SK-N-SH (cell line): ENCODE measurements at places on chromosomes 7 and 10. TPM values are rescaled to one million over a fixed set of nuclear protein-coding genes. Genes with fewer than 3 reads are reported as not detected.

Gene IGFBP1
- not detected in 2 replicates for polyA plus RNA-seq

Gene RAB19
- polyA plus RNA-seq: not detected in 2 replicates

Gene ATOH7
- polyA plus RNA-seq: 0.08 and 0.12 TPM in 2 replicates

Gene MSMB
- not detected in 2 replicates for polyA plus RNA-seq

Gene STAM
- polyA plus RNA-seq: 19.1 and 23.9 TPM in 2 replicates

Gene C10orf67
- polyA plus RNA-seq: 0.97 and 1.1 TPM in 2 replicates

Gene TMUB1
- polyA plus RNA-seq: 37.8 and 60.6 TPM in 2 replicates

Gene FOXI2
- not detected in 2 replicates for polyA plus RNA-seq

- no peaks in the 10 kb centered on the region for H3K27me3 ChIP-seq
- no peak overlapping the region for H3K27ac ChIP-seq
- no peak for DNase-seq
- H3K4me1 ChIP-seq: peaks cover 14% of the 10 kb centered on the region; the same call in 1 of the 2 replicates
- no peak overlapping the region for H3K4me3 ChIP-seq
- H3K36me3 ChIP-seq: no peaks in the 10 kb centered on the region; the same call in 1 of the 2 replicates
Observed at GRCh38 chr7:66735154-66735553, 5.4 kb upstream of the RABGEF1 start.

GRCh38 chr10:62096256-62096933, 172.2 kb downstream of the RTKN2 start:
- H3K27me3 ChIP-seq: no peaks in the 10 kb centered on the region
- no peaks in the 10 kb centered on the region; the same call in 1 of the 2 replicates for H3K4me1 ChIP-seq
- no peak for DNase-seq
- H3K4me3 ChIP-seq: no peak overlapping the region
- no peak overlapping the region for H3K27ac ChIP-seq

- H3K4me3 ChIP-seq: no peak overlapping the region
- H3K4me1 ChIP-seq: no peaks in the 10 kb centered on the region
- no peak overlapping the region for H3K27ac ChIP-seq
- no peaks in the 10 kb centered on the region for H3K27me3 ChIP-seq
- DNase-seq: no peak
Observed at GRCh38 chr7:140723006-140723405, 26.5 kb downstream of the NDUFB2 start.

GRCh38 chr10:96690755-96691730, 29.3 kb downstream of the PIK3AP1 start:
- no peaks in the 10 kb centered on the region for H3K36me3 ChIP-seq
- no peaks in the 10 kb centered on the region for H3K27me3 ChIP-seq
- no peak overlapping the region for H3K4me3 ChIP-seq
- H3K27ac ChIP-seq: no peak overlapping the region
- H3K4me1 ChIP-seq: no peaks in the 10 kb centered on the region

GRCh38 chr7:42236976-42237810, at the start of gene GLI3:
TSS of gene GLI3 (minus strand) at chr7:42237209. CDS start at chr7:42223253, 13,956 bp downstream.
- peak within 1 kb of the TSS; percentile 77 for H3K4me3 ChIP-seq
- peaks cover 4% of the 10 kb centered on the region; the same call in 1 of the 2 replicates for H3K4me1 ChIP-seq
- H3K36me3 ChIP-seq: no peaks in the 10 kb centered on the region
- peak; percentile 54 for DNase-seq
- peaks cover 87% of the 10 kb centered on the region for H3K27me3 ChIP-seq

DNA sequence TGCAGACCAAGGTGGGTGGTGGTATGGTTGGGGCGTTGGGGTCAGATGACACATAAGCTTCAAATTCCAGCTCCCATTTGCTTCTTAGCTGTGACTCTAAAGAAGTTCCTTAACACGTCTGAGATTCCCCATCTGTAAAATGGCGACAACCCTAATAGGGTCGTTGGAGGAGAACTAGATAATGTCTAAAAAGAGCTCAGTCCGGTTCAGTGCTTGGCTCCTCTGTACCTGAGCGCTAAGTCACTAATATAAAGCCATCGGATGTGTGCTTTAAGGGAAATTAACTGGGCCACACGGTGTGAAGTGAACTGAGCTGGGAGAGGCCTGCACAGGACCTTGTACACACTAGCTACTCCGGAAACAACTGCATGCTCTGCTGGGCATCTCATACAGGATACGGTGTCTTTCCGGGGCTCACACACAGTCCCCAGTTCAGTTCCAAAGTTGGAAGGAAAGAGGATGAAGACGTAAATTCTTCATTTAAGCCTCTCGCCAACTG, 476 bp upstream of the ZFYVE27 start:
- H3K27ac ChIP-seq: peak overlapping the region; percentile 61
- DNase-seq: no peak
- no peaks in the 10 kb centered on the region for H3K27me3 ChIP-seq

- no peaks in the 10 kb centered on the region for H3K36me3 ChIP-seq
- H3K27me3 ChIP-seq: no peaks in the 10 kb centered on the region
- H3K4me3 ChIP-seq: no peak overlapping the region
- DNase-seq: peak; percentile 23
Observed at GRCh38 chr10:115942101-115942500, 330.9 kb downstream of the GFRA1 start.

- H3K27me3 ChIP-seq: no peaks in the 10 kb centered on the region
- H3K4me1 ChIP-seq: peaks cover 24% of the 10 kb centered on the region
- DNase-seq: no peak
- no peak overlapping the region for H3K27ac ChIP-seq
- H3K36me3 ChIP-seq: no peaks in the 10 kb centered on the region
- no peak overlapping the region for H3K4me3 ChIP-seq
Observed at GRCh38 chr7:28065308-28065707, 115.3 kb downstream of the JAZF1 start.

DNA sequence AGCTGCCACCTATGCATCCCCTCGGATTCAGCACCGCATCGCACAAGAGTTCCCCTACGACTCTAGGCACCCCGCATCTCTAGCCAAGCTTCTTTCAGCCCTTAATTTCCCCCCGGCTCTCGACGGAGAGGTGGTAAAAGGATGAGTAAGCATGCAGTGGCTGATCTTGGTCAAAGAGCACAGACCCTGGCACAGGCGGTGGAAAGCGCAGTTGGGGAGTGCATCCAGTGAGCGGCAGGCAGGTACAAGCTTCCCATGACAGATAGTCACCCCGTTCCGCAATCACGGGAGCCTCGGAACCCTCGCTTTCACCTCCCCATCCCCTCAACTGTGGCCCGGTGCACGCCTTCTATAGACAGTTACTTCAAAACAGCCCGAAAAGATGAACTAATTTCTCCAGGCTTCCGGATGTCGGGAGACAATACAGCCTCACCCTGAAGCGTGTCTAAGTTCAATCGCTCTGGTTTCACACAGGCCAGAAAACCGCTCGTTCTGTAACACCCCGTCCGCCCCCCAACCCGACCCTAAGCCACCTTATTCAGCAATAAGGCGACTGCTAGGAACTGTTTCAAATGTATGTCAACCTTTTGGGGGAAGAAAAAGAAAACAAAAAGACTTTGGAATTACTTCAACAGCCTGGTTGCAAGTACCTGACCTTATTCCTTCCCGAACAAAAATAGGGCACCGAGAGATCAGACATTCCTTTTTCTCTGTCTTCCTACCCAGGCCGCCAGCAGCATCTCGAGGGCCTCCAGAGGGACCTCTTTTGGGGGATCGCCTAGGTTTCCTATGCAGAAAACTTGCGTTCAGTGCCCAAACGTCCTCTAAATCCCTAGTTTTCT, 1.4 kb downstream of the RHEB start:
- no peaks in the 10 kb centered on the region for H3K27me3 ChIP-seq
- peaks cover 6% of the 10 kb centered on the region; the same call in 1 of the 2 replicates for H3K4me1 ChIP-seq
- peak overlapping the region; percentile 84 for H3K27ac ChIP-seq
- H3K36me3 ChIP-seq: no peaks in the 10 kb centered on the region
- DNase-seq: peak; percentile 50
- peak overlapping the region; percentile 77 for H3K4me3 ChIP-seq

DNA sequence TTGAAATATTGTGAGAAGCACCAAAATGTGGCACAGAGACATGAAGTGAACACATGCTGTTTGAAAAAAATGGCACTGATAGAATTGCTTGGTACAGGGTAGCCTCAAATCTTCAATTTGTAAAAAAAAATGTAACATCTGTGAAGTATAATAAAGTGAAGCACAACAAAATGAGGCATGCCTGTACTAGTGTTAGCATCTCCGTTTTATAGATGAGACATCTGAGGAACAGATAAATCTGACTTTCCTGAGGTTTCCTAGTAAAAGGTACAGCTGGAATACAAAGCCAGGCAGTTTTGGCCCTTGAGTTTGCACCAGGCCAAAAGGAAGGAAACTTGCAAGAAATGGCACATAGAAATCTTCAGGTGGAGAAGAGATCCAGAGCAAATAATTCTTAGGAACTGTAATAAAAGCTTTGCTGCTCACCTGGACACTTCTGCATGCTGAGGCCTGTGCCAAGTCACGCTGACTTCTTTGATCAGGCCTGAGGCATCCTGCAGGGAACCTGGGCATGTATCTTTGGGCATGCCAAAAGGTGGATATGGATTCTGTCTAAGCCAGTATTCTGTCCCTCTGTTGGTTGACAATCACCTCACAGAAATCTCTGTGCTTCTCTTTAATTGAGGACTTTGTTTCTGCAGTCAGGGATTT, 251.5 kb upstream of the PLPP4 start:
- DNase-seq: no peak
- H3K27me3 ChIP-seq: no peaks in the 10 kb centered on the region
- H3K4me3 ChIP-seq: no peak overlapping the region
- H3K27ac ChIP-seq: no peak overlapping the region
- H3K4me1 ChIP-seq: no peaks in the 10 kb centered on the region
- no peaks in the 10 kb centered on the region for H3K36me3 ChIP-seq

- peak; percentile 9 for DNase-seq
- H3K27me3 ChIP-seq: no peaks in the 10 kb centered on the region
- H3K36me3 ChIP-seq: no peaks in the 10 kb centered on the region
- H3K4me1 ChIP-seq: peaks cover 3% of the 10 kb centered on the region; the same call in 1 of the 2 replicates
- no peak overlapping the region for H3K27ac ChIP-seq
- H3K4me3 ChIP-seq: no peak overlapping the region
Observed at GRCh38 chr10:111247781-111248389, 171.1 kb downstream of the ADRA2A start.

- H3K36me3 ChIP-seq: no peaks in the 10 kb centered on the region
- H3K4me1 ChIP-seq: no peaks in the 10 kb centered on the region; the same call in 1 of the 2 replicates
- no peaks in the 10 kb centered on the region for H3K27me3 ChIP-seq
- H3K4me3 ChIP-seq: no peak overlapping the region
- no peak overlapping the region for H3K27ac ChIP-seq
- DNase-seq: no peak
Observed at GRCh38 chr10:86583983-86584382, 62.4 kb upstream of the WAPL start.

- H3K36me3 ChIP-seq: no peaks in the 10 kb centered on the region
- no peak overlapping the region for H3K4me3 ChIP-seq
- DNase-seq: no peak
- peaks cover 3% of the 10 kb centered on the region; the same call in 1 of the 2 replicates for H3K4me1 ChIP-seq
- no peaks in the 10 kb centered on the region for H3K27me3 ChIP-seq
Observed at GRCh38 chr7:25087855-25088254, 37.2 kb downstream of the CYCS start.

DNA sequence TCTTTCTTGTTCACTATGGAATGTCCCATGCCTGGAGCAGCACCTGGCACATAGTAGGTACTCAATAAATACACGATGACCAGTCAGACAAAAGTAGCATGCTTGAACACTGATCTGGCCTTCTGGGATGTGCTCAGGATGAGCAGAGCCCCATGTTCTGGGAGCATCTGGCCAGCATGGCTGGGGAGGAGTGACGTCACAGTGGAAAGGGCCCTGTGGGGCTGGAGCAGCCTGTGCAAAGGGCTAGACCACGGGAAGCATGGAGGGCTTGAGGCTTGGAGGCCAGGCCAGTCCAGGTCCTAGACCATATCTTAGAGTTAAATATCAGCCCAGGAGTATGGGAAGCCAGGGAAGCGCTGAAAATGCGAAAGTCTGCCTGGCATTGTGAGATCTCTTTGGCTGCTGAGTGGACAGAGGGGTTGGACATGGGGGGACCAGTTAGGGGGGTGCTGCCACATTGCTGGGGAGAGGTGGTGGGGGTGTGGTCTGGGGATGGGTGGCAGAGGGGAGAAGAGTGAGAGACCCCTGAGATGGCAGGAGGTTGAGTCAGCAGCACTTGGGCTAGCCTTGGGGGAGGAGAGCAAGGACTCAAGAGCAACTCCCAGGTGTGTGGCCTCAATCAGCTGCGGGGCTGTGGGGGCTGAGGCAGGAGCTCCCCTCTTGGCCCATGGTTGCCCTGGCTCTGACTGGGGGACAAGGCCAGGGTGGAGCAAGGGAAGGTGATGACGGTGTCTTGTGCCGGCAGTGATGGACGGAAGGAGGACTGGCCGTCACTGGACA, 34.9 kb downstream of the ZCCHC24 start:
- H3K27me3 ChIP-seq: no peaks in the 10 kb centered on the region
- H3K4me1 ChIP-seq: peaks cover 30% of the 10 kb centered on the region
- DNase-seq: no peak
- no peaks in the 10 kb centered on the region for H3K36me3 ChIP-seq
- H3K27ac ChIP-seq: no peak overlapping the region

DNA sequence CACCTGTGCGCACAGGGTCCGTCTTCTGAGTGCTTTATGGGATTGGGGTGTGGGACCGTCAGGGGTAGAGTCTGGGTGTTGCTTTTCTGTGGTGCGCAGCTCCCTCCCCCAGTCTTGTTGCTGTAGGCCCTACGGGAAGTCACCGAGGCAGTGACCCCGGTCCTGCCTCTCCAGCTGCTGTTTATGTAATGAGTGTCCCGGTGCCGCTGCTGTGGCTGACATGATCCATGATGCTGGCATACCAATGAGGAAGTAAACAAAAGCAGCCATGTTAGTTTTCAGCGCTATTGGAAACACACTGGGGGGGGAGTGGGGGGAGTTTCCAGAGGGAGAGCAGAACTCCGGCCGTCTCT, 1.1 kb downstream of the TRIM8 start:
- no peaks in the 10 kb centered on the region for H3K27me3 ChIP-seq
- H3K36me3 ChIP-seq: peaks cover 4% of the 10 kb centered on the region
- H3K4me3 ChIP-seq: peak overlapping the region; percentile 56
- H3K27ac ChIP-seq: peak overlapping the region; percentile 93

DNA sequence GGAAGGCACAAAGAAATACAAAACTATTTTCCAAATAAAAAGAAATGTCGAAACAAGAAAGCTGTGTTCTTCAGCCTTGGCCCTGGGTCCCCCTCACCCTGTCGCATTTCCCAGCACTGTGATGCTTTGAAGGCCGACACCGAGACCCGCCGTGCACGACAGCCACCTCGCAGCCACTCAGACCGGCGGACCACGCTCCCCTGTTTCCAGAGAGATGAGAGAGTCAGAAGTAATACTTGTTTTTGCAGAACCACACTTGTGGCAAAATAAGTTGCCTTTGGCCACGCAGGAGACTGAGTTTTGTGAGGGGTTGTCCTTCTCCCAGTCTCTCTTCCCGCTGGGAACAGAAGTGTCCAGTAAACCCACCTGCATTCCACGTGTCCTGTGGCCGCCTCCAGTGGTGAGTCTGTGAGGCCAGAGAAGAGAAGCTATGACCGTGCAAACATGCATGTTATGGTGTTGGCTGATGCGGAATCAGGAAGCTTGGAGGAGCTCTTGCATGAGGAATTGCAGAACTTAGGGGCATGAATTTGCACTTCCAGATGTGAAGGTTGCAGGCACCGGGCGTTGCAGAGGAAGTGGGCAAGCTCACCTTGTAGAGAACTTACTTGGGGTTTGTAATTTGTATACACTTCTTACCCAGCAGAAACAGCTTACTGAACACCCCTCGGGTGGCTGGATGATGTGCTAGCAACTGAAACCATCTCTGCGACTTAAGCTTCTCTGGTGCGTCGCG, 194.5 kb downstream of the EBF3 start:
- H3K4me1 ChIP-seq: peaks cover 8% of the 10 kb centered on the region; the same call in 1 of the 2 replicates
- H3K27me3 ChIP-seq: no peaks in the 10 kb centered on the region
- no peak overlapping the region for H3K4me3 ChIP-seq
- H3K36me3 ChIP-seq: no peaks in the 10 kb centered on the region
